Stimulated activated CD8-positive, alpha-beta memory T cell treated with anti-CD3 and anti-CD28 coated beads, Interleukin-15, amount 100 ng/mL, for 4 hours (primary cell): ENCODE measurements at places on chromosomes 16 and 17.

DNA sequence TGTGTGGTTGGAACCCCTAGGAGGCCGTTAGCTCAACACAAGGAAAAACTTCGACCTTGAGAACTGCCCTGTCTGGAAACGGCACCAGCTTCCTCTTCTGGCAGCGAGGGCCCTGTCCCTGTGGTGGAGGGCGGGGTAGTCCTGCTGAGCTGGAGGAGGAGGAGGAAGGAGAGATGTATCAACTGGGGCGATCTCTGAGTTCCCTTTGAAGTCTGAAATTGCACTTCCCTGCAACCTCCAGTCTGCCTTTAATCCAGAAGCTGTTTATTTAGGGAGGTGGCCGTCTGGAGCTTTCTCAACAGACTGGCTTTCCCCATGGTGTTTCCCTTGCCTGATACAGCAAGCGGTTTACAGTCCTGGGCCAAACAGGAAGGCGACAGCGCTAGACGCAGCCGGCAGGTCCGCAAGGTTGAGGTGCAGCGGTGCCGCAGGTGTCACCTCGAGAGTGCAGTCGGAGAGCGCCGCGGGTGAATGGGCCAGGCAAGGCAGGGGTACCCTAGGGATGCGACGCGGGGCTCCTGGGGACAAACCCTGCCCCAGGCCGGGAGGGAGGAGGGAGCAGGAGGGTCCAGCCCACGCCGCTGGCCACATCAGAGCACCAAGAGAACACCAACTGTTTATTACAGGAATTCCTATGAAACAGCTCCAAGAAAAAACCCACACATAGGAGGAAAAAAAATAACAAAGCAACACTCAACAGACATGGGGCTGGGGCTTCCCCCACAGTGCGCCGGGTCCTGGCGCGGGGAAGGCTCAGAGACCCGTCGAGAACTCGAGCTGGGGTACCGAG is 11.4 kb upstream of the MRPS23 start:
- DNase-seq, result no peak

- DNase-seq, result no peak
Measured at GRCh38 chr16:69381231-69381630, 4.6 kb downstream of the TERF2 start.

GRCh38 chr16:52066962-52067361 is 480.0 kb downstream of the TOX3 start:
- DNase-seq, result no peak

DNA sequence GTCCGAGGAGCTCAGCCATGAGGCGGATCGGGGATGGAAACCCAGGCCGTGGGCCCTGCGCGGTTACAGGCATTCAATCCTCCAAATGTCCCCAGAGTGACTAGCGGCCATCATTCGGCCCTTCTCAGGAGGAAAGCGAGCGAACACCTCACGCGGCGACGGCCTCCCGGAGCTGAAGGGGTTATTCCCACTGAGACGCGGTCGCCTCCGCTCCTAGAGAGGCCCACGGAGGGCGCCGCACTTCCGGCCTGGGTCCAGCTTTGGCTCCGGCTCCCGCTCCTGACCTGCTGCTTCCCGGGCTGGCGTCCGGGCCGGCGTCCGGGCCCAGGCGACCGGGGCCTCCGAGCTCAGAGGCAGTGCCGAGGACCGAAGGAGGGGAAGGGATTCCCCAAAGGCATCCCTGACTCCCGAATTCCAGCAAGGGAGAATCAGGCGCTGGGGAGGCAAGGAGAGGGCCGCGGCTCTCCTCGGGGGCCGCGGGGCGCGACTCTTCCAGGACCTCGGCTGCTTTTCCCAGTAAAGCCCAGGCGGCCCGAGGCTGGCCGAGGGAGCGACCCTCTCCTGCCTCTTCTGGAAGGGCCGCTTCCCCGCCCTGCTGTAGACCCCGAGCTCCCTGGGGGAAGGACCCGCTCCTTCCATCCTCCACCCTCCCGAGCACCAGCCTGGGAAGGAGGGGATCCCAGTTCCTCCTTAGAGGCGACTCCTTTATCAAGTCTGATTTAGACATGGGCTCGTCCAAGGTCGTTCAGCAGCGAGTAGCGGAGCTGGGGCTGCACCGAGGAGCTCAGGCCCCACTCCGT is 18.6 kb upstream of the ZNF629 start:
- DNase-seq, result no peak

DNA sequence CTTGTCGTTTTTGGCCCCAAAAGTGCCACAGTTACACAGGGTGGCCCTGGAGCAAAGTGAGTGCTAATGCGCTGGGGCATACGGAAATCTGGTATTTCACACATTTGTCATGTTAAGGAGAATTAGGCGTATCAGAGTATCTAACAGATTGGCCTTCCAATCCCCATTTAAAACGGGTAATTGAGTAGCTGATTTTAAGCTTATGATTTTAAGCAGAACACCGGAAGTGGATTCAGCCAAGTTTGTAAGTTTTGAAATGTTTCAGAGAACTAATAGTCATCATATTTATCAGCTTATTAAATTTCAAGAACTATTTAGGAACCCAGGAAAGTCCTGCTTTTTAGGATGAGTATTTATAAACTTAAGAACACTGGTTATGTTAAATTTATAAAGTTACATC is 19.5 kb downstream of the LRRC75A start:
- no peak for DNase-seq

DNA sequence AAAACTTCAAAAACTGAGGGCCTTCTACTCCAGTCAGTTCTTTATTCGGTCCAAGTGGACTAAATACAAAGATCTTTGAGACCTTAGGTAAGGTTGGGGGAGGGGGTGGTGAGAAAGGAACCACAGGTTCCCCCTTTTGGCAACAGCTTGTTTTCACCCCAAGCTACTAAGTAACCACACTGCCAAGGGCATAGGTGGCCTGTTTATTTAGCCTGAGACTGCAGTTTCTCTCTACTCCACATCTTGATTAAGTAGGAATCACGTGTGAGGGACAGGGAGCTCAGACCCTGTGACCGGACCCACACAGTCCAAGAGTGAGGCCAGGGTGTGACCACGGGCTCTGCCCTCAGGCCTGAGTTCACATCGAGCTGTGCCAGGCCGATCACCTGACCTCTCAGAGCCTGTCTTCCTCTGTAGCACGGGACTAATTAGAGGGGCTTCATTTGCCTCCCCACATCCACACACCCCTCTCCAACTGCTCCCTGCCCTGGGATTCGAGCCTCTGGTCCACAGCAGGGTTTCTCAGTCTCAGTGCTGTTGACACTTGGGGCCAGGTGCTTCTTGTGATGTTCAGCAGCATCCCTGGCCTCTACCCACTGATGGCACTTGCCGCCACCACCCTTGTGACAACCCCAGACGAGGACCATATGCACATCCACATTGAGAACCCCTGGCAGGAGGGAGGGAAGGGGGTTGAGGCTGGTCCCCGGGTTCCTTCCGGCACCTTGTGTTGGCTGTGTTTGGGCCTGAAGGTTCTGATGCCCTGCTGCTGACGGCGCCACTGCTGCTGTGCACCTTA is 17.8 kb downstream of the ST6GALNAC2 start:
- DNase-seq, result no peak

GRCh38 chr17:14745541-14745940 is 444.7 kb downstream of the HS3ST3B1 start:
- no peak for DNase-seq

DNA sequence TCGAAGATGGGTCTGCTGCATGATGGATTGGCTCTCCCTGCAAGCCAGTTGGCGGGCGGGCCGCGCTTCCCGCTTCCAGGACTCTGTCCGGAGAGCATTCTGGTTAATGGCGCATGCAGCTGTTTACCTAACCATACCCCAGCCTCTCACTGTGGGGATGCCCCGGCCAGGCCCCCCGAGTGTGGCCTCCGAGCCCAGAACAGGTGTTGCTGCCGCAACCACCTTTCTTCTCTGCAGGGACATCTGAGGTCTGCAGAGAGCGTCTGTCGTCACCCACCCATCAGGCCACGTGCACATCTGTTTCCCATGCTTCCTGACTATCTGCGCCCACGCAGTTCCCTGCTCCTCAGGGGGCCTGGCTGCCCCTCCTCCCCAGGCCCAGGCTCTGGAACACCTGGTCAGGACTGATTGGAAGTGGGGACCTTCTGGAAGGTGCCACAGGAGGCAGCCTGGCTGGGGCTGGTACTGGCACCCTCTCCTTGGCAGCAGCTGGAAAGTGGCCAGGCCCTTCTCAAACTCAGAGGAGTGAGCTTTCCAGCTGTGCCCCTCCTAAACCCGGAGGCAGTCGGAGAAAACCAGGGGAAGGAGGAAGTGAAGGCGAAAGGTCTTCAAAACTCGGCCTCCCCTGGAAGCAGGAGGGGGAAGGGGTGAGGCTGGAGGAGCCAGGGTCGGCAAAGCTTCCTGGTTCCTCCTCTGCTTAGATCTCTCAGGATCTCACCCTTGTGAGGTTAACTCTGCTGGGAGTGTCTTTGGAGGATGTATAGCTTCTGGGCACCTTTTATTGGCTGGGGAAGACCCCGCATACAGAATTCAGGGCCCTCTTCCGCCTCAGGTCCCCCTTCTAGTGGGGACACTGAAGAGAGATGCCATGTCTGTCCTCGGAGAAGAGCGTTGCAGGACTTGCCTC is 64.5 kb upstream of the CIBAR2 start:
- DNase-seq, result no peak

GRCh38 chr16:68111379-68111778 is 26.2 kb downstream of the NFATC3 start:
- DNase-seq, result no peak
